Activated CD8-positive, alpha-beta memory T cell treated with anti-CD3 and anti-CD28 coated beads, Interleukin-2, amount 10 ng/mL, durations not matched to agents 7 days and 5 days (primary cell): ENCODE measurements at places on chromosomes 1 and 21. TPM values are rescaled to one million over a fixed set of nuclear protein-coding genes. Genes with fewer than 3 reads are reported as not detected.

The OR6N2 gene
- total RNA-seq, result not detected

The REG4 gene
- total RNA-seq, result 7.5 TPM

The ETV3 gene
- total RNA-seq, result 27.8 TPM

The IGSF3 gene
- total RNA-seq, result 0.91 TPM

The BNIPL gene
- 1.0 TPM for total RNA-seq
